ENCODE measurements at places on chromosomes 6 and 20.

GRCh38 chr6:153956808-153957207, 82.2 kb upstream of the OPRM1 start:
- no peak for DNase-seq

- no peak for DNase-seq
These were observed 74.4 kb downstream of the OPRM1 start for GRCh38 chr6:154113392-154113791.

DNA sequence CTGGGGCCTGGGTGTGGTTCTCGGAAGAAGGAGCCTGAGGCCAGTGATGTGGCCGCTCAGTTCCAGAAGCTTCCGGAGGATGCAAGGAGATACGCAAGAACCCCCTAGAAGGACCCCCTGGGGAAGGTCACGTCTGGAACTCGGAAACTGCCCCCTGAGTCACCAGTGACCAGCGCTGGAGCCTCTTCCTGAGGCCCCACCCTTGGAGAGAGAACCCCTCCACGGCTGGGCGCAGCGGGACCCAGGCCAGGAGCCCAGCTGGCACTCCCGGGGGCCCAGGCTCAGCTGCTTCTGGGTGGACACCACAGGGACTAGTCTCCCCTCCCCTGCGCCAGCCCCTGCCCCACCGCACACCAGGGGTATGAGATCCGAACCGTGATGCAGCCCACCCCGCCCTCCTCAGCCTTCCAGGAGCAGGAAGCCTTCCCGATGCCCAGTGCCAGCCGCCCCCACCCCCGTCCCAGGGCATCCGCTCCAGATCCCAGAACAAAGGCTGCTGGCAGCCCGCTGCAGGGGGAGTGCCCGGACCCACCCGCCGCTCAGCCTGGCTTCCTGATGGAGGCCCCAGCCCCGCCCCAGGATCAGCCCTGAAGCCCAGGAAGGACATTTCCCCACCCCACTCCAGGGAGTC, 7.5 kb downstream of the LAMA5 start:
- no peak for DNase-seq

- DNase-seq = no peak
These were observed 22.4 kb upstream of the TM9SF4 start for GRCh38 chr20:32087070-32087469.

DNA sequence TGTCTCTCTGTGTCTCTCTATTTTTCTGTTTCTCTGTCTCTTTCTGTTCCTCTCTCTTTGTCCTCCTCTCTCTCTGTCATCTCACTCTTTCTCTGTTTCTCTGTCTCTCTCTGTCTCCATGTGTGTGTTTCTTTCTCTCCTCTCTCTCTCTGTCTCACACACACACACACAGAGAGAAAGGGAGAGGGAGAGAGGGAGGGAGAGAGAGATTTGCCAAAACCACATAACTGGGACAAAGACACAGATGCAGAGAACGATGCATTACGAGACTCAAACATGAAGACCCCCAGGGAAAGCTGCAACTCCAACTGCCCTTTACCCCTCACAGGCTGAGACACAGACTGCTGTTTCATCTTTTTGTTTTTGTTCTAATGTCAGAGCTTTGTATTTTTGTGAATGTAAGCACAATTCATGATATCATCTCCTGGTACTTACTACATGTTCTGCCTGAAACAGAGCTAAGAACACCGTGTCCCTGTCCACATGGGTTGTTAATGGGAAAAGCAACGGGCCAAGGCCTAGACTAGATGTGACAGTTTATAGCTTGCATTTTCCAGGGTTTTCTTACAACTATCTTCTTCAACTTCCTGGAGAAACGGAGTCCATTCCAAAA, 177.1 kb upstream of the ARID1B start:
- DNase-seq = peak; percentile 26

- no peak for DNase-seq
These were observed 20.2 kb upstream of the RALGAPA2 start for GRCh38 chr20:20732641-20733040.

GRCh38 chr20:62483613-62484458, 8.0 kb upstream of the GATA5 start:
- DNase-seq = no peak

DNA sequence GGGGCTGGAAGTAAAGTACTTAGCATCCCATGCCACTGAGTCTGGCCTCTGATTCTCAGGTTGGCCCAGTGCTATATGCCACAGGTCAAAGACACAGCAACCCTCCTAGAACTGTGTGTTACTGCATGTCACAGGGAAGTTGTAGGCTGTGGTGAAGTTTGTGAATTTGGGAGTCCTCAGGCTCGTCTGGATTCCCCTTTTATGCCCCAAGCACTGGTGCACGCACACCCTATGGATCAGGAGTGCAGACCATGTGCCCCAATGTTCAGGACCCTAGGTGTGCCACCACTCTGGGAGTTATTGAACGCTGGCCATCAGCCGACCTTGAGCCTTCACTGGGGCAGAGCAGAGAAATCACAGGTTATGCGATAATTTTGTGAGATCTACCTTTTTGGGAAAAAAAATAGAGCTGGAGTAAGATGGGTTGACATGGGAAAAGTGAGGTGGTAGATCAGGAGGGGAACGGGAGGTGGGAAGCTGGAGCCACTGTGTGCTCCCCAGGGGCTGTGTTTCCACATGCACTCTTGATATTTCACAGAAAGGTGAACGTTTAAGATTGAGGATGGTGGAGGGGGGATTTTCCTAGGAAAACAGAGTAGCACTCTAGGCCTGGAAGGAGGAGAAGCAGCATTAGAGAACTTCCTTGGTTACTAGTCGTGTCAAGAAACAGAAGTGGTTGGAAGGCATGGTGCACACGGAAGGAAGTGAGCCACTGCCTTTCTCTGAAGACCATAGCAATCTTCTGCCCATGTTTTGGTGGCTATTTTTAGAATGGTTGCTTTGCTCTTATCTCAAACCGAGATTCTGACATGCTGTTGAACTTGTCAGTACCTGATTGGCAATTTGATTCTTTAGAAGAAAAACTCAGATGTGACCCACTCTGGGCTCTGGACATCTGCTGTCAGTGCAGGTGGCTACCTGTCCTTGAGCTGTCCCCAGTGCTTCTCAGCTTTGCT, 44.1 kb downstream of the DUSP22 start:
- DNase-seq = no peak

DNA sequence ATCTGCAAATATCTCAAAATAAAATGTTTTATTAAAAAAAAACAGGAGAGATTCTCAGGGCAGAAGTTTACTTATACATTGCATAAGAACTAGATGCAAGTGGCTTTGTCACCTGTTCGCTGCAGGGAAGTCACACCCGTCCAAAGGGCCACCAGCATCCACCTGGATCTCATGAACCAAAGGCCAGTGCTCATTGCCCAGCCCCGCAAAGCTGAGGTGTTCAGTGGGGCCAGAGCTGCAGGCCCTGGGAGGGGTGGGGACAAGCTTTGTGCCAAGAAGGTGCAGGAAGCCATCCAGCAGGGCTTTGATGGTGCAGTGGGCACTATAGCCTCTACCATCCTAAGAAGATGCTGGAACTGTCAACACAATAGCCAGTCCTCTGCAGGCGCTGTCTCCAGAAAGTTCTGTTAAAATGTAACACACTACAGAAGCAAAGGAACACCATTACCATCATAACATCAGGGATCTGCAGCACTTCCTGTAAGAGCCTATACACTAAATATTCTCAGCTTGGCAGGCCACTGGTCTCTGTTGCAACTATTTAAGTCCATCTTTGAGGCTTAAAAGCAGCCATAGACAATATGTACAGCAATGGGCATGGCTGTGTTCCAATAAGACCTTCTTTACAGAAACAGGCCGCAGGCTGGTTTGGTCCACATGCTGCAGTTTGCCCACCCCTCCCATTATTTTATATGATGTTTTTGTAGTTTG, 15.7 kb upstream of the CD93 start:
- DNase-seq = no peak

DNA sequence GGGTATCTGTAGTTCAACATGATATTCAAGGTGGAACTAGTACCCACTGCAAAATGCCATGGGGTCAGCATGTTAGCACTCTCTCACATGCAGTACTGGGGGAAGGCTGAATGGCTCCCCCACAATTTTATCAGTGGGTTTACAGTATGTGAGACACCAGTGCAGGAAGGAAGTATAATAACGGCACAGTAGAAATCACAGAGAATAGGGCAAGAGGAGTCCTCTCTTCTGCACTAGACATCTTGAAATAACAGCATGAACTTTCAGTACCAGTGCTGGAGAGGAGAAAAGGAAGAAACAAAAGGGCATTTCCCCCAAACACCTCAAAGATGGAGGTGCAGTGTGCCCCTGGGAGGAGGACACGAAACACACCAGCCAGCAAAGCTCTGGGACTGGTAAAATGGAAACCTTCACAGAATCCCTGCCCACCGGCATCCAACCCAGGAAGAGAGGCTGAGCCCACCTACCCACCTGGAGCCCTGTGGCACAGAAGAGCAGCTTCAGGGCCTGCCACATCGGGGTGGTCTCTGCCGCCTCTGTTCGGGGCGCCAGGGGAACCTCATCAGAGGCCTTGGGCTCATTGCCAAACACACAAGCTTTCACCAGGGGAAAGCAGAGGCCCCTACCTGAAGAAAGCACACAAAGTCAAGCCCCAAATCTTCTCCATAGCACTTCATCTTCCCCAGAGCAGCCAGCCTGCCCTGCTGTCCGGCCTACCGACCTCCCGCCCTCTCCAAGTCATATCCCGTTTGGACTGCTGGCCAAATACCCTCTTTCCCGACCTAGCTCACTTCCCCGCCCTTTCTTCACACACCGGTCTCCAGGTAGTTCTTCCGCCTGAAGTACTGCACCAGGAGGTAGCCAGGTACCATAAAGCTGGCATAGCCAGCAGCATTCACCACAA, 1.2 kb downstream of the SLC35B2 start:
- DNase-seq = no peak

DNA sequence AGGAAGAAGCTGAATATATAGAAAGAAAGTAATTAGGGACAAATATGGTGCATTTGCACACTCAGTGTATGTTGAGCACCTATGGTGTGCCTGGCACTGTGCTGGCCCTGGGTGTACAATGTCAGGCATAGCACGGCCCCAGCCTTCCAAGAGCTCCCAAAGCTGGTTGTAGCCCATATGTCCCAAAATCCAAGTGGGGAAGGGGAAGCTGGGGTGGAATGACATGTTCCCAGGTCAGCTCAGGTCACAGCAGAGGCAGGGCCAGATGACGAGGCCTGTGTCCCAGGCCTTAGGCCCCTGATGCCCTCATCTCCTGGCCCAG, 170.0 kb downstream of the VEGFA start:
- no peak for DNase-seq

DNA sequence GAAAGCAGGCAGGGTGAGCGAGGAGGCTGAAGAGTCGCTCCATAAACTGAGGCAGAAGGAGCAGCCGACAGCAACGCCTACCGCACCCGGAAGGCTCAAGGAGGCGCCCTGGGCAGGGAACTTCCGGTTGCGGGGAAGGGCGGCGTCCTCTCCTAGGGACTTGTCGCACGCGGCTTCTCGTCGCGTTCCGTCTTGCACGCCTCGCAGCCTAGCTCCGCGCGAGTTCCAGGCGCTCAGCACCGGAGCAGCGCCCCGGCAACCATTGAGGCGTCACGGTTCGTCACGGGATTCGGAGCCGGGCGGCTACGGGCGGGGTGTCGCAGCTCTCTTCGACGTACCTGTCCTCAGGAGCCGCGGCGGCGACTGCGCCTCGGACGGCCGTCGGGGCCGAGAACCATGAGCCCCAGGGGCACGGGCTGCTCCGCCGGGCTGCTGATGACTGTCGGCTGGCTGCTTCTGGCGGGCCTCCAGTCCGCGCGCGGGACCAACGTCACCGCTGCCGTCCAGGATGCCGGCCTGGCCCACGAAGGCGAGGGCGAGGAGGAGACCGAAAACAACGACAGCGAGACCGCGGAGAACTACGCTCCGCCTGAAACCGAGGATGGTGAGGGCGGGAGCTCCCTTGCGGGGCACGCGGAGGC, at the start of gene SPACA1:
SPACA1 (plus strand) TSS at position 332 of the 641 bp plus-strand sequence; CDS start at position 397, 65 bp downstream.
- no peak for DNase-seq

GRCh38 chr20:37803438-37804307, 99.3 kb upstream of the VSTM2L start:
- DNase-seq = no peak

GRCh38 chr6:34521463-34522285, 34.5 kb downstream of the SPDEF start:
- DNase-seq = peak; percentile 18

GRCh38 chr20:21505161-21505809, 8.6 kb downstream of the NKX2-2 start:
- no peak for DNase-seq

GRCh38 chr6:109506841-109507240, 23.8 kb upstream of the ZBTB24 start:
- DNase-seq = no peak

GRCh38 chr6:38215651-38216311, 396.3 kb downstream of the ZFAND3 start:
- DNase-seq = no peak

- no peak for DNase-seq
These were observed 46.0 kb downstream of the RNF217 start for GRCh38 chr6:125008261-125008703.

DNA sequence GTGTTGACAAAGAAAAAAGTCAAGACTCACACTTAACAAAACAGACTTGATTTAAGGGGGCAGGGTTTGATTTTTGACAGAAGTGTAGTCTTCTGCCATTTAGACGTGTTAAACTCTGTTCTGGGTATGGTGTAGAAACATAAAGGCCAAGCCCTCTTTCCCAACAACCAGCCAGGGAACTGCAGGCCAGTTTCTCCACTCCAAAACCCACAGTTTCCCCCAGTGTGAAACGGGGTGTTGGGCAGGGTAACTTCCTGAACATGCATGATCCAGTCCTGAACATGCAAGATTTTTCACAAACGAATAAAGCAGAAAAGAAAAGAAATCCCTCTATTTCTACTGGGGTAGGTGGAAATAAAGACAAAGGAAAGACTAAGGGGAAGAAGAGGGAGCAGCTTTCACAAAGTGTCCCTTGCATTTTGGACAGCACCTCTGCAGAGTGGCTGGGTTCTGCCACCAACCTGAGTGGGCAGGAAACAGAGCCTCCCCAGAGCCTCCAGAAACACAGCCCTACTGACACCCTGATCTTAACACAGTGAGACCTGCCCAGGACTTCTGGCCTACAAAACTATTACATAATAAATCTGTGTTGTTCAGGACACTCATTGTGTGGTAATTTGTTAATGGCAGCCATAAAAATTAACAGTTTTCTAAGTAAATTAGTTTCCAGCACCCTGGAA, 7.5 kb downstream of the APMAP start:
- DNase-seq = no peak

DNA sequence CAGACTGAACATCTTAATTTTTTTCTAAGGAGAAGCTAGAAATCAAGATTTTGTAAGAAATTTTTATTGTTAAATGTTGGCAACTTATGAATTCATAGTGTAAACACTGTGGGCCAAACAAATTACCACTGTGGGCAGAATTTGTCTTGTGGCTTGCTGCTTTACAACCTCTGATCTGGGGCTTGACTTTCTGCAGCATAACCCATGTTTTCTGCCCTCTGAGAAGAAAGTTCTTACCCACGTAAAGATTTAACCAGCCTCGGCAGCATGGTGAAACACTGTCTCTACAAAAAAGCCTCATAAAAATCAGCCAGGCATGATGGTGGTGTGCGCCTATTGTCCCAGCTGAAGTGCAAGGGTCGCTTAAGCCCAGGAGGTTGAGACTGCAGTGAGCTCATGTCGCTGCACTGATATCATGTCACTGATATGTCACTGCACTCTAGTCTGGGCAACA, 12.9 kb downstream of the ITCH start:
- no peak for DNase-seq

Measured in ovary (tissue), 10 donors.